Stimulated activated CD4-positive, alpha-beta T cell treated with anti-CD3 and anti-CD28 coated beads, Interleukin-4, amount 100 ng/mL, for 4 hours (primary cell): ENCODE measurements at places on chromosomes 2 and 18.

DNA sequence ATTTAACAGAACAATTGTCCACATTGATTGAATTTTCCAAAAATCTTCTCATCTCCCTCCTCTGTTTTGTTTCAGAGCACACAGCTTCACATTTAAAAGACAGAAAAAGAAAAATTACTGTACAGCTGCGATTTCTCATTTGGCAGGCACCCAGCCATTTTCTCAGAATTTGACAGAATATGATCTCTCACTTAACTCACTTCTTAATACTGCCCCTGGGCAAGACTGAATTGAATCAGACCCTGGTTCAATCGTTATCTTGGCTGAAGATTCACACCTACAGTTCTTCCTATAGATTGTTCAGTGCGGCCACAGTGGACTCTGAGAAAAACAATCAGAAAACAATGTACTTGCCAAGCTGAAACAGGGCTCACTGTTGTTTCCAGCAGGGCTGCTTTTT lies 90.2 kb upstream of the LHCGR start:
- no peak for DNase-seq

DNA sequence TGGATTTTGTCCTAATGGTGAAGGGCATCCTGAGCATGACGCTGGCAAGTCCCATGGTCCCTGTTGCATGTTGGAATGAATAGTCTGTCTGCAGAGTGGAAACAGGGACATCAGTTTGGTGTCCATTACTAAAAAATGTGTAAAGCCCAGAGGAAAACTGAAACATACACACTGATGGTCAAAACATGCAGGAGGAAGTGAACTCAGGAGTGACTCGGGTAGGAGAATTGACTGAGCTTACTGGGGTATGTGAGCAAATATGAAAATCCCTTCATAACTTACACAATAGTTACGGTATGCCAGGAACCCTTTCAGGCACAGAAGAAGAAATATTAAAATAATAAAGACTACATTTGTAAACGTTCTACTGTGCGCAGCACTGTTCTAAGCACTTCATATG lies 5.6 kb upstream of the SOX11 start:
- DNase-seq = no peak

DNA sequence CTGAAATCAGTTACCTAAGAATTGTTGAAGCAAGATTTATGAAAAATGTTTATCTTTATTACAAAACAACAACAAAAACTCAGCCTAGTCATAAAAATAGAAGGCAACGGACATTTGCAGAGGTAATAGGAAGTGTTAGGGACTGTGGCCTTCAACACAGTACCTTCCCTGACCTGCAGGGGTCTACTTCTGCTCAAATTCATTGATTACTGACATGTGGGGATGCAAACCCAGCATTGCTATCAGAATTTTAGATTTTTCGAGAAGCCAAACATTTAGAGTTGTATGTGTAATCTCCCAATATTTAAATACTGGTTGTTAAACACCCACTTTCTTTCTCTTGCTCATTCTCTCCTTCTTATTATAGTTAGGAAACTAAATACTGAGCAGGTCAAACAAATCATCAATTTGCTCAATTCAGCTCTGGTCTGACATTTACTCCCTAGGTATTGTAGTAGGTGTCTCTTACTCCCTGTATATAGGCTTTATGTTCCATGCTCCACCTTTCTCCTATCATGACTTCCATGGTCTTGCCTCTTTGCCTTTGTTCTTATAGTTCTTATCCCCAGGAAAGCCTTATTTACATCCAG lies 198.5 kb downstream of the UBE2E3 start:
- DNase-seq = peak; percentile 26

DNA sequence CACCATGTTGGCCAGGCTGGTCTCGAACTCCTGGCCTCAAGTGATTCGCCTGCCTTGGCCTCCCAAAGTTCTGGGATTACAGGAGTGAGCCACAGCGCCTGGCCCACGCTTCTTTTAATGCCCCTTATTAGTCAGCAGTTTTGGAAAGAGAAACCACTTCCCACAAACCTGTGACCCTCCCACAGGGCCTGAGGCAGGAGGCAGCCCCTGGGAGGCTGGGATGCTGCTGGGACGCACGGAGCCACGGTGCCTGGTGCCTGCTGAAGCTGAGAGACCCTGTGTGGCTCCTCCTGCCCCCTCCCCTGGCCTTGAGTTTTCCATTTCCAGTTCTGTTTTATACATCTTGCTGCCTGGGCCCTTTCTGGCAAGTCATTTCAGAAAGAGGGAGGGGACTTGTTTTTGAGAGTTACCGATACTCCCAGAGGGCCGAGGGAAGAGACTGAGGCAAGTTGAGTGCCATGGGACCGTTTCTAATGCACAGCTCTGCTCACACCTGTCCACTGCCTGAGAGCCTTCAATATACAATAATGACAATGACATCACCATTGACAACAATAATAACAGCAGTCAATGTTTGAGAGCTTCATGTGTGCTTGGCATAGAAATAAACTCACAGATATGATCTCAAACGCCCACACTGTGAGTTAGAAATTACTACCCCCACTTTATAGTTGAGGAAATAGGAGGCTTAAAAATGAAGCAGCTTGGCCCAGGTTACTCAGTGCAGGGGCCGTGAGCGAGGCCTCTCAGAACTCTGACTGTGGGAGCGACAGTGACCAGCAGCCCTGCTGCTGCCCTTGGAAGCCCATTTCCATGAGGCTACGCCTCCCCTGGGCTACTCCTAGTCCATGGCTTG lies 78.1 kb upstream of the YWHAQ start:
- DNase-seq = no peak

- DNase-seq = no peak
Measured at GRCh38 chr2:11708106-11708505, 38.1 kb upstream of the NTSR2 start.

- DNase-seq = no peak
Measured at GRCh38 chr2:74762789-74763188, 71.1 kb upstream of the HK2 start.

GRCh38 chr18:44592639-44593038 lies 88.0 kb upstream of the SETBP1 start:
- DNase-seq = no peak
